Activated naive CD4-positive, alpha-beta T cell treated with anti-CD3 and anti-CD28 coated beads, Interleukin-2, amount 10 ng/mL, durations not matched to agents 7 days and 5 days (primary cell): ENCODE measurements at places on chromosomes 16 and 17.

- peaks cover 11% of the 10 kb centered on the region for H3K4me1 ChIP-seq
- H3K27ac ChIP-seq: no peak overlapping the region
- H3K36me3 ChIP-seq: no peaks in the 10 kb centered on the region
Observed at GRCh38 chr17:47235506-47235905, 18.1 kb upstream of the ITGB3 start.

DNA sequence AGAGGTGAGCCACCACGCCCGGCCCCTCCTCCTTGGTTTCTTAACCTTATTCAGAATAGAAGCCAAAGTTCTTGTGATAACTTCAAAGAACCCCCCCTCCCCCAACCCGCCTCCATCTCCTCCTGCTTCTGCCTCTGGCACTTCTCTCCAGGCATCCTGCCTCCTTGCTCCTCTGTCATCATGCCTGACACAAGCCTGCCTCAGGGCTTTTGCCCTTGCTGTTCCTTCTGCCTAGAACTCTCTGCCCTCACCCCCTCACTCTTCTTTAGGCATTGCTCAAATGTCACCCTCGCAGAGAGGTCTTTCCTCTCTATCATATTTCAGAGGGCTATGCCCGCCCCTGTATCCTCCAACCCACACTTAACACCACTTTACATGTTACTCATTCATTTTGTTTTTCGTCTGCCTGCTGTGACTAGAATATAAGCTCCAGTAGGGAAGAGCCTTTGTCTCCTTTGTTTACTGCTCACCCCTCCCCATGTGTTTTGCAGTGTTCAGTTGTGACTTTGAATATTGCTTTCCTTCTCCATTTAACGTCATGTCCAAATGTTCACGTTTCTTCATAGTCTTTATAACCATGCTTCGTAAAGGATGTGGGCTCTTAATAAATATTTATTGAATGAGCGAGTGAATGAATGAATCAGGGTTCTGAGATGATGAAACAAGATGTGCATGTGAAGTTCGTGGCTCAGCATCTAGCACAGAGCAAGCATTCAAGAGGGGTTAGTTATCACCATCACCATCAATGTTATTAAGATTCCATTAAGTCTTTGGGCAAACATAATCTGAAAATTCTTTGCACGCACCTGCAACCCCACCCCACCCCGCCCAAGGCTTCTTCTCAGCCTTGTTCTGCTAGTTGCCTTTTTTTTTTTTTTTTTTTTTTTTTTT, 186.2 kb upstream of the WSCD1 start:
- DNase-seq: no peak
- H3K36me3 ChIP-seq: no peaks in the 10 kb centered on the region
- H3K4me1 ChIP-seq: no peaks in the 10 kb centered on the region

GRCh38 chr16:89711601-89712273, 9.0 kb downstream of the VPS9D1 start:
- DNase-seq: peak; percentile 82
- H3K4me1 ChIP-seq: peaks cover 10% of the 10 kb centered on the region
- no peaks in the 10 kb centered on the region for H3K27me3 ChIP-seq
- peaks cover 3% of the 10 kb centered on the region for H3K36me3 ChIP-seq

DNA sequence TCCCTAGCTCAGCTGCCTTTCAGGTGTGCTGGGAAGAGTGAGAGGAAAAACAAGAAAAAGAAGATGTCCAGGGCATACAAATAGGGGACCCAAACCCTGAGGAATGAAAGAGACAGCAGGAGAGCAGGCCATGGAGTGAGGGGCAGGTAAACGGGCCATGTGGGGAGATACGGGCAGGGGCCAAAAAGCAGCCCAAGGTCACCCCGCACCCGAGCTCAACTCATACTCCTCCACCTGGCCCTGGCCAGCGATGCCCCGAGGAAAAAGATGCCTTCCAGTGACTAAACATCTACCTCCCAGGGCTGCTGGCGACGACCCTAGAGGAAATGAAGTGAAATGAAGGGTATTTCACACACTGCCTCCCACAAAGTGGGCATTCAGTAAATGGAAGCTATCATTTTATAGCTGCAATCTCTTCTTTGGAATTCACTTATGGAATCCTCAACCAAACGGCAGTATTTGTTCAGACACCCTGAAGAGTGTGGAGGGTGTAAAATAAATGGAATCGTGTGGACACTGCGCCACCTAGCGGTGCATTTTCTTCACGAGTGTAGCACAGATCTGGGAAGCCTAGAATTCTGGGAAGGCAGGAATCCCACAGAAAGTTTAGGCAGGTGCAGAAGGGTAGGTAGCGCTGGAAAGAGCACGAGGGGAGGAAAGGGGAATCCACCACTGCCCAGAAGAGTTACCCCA, 14.9 kb downstream of the ELAC2 start:
- no peaks in the 10 kb centered on the region for H3K4me1 ChIP-seq
- no peak overlapping the region for H3K4me3 ChIP-seq
- H3K27me3 ChIP-seq: no peaks in the 10 kb centered on the region
- peaks cover 30% of the 10 kb centered on the region for H3K36me3 ChIP-seq
- peak; percentile 57 for DNase-seq
- H3K27ac ChIP-seq: no peak overlapping the region

DNA sequence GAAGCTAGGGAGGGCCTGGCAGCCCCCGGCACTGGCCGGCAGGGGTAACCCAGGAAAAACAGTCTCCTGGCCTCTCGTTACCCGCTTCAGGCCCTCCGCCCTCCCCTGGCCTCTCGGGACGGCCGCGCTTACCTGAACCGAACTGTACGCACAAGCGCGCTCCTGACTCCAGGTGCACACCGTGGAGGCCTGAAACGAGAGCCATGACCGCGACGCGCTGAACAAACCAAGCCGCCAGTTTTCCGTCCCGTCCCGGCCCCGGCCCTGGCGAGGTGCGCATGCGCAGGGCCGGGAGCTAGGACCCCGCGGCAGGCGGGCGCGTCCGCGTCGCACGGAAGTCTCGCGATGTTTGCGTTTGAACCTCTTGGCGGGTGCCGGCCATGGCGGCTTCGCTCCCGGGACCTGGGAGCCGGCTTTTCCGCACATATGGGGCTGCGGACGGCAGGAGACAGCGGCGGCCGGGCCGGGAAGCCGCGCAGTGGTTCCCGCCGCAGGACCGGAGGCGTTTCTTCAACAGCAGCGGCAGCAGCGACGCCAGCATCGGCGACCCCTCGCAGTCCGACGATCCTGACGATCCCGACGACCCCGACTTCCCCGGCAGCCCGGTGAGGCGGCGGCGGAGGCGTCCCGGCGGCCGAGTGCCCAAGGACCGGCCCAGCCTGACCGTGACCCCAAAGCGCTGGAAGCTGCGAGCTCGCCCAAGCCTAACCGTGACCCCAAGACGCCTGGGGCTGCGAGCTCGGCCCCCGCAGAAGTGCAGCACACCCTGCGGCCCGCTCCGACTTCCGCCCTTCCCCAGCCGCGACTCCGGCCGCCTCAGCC, at the start of gene HASPIN:
Gene HASPIN, plus strand, starts transcription at position 348 of the 822 bp plus-strand sequence. Its CDS starts 33 bp downstream, at position 381.
- H3K4me3 ChIP-seq: peak within 1 kb of the TSS; percentile 88
- peak; percentile 94 for DNase-seq
- H3K36me3 ChIP-seq: peaks cover 57% of the 10 kb centered on the region
- H3K27me3 ChIP-seq: no peaks in the 10 kb centered on the region

DNA sequence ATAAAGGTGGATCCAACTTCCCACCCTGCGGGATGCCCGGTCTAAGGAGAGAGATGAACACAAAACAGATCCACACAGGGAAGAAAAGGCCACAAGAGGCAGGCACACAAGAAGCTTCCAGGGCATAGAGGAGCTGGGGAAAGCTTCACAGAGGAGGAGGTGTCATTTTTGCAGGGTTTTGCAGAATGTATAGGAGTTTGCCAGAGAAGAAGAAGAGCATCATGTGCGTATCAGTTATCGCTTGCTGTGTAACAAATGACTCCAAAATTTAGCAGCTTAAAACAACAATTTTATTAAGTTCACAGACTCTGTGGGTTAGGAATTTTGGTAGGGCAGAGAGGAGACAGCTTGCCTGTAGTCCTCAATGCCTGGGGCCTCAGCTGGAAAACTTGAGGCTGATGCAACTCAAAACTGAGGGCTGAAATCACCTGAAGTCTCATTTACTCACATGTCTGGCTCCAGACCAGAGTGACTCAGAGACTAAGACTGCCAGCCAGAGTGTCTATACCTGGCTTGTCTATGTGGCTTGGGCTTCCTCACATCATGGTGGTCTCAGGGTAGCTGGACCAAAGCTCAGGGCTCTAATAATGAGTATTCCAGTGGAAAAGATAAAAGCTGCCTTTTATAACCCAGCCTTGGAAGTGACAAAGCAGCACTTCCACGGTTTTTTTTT, 33.9 kb upstream of the ZNF423 start:
- H3K27me3 ChIP-seq: peaks cover 20% of the 10 kb centered on the region
- H3K4me1 ChIP-seq: no peaks in the 10 kb centered on the region
- H3K27ac ChIP-seq: no peak overlapping the region
- no peak for DNase-seq
- H3K4me3 ChIP-seq: no peak overlapping the region

GRCh38 chr17:50146230-50146926, 4.1 kb downstream of the PPP1R9B start:
- H3K36me3 ChIP-seq: peaks cover 57% of the 10 kb centered on the region
- DNase-seq: no peak
- peaks cover 66% of the 10 kb centered on the region for H3K4me1 ChIP-seq
